ENCODE measurements at places on chromosomes 7 and 10.

DNA sequence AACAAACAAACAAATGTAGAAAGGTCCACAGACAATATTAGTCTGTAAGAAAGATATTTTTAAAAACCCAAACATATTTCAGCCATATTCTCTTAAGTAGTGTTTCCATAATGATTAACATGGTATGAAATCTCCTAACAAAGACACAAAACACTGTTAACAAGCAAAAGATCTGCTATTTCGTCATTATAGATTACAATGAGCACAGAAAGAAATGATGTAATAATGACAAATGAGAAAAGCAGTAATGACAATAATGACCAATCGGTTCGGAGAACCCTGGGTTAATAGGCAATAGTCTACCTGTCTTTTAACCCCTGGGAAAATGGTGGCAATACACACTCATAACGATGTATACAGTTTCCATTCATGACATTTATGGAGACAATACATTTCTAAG lies 39.5 kb upstream of the NCAPG2 start:
- no peak for DNase-seq

DNA sequence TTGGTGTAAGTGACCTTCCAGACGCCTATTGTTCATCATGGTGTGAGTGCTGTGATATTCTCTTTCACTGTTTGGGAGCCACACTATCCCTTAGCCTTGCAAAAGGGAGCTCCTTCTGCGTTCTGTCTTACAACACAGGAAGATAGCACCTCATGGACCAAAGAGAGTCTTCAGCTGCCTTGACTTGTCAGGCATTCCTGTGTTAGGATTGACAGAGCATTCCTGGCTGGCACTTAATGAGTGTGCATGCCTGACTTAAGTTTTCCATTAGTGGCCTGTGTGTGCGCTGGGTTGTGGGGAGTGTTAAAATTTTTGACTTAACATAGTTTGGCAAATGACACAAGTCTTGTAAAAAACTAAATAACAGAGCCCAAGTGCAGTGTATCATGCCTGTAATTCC lies 21.9 kb upstream of the MSRB2 start:
- no peak for DNase-seq

GRCh38 chr10:101355072-101355706 lies 1.2 kb downstream of the BTRC start:
- no peak for DNase-seq

- DNase-seq: no peak
Observed at GRCh38 chr10:77319557-77319956, 318.1 kb downstream of the KCNMA1 start.

DNA sequence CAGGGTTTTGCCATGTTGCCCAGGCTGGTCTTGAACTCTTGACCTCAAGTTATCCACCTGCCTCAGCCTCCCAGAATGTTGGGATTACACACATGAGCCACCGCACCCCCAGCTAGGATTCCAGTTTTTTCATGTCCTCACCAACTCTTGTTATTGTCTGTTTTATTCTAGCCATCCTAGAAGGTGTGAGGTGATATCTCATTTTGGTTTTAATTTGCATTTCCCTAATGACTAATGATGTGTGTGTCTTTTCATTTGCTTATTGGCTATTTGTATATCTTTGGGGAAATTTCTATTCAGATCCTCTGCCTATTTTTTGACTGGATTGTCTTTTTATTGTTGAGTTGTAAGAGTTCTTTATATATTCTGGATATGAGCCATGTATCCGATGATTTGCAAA lies 59.2 kb upstream of the ZMIZ2 start:
- DNase-seq: no peak

- DNase-seq: no peak
Observed at GRCh38 chr7:130277763-130278643, 11.3 kb downstream of the CPA2 start.

DNA sequence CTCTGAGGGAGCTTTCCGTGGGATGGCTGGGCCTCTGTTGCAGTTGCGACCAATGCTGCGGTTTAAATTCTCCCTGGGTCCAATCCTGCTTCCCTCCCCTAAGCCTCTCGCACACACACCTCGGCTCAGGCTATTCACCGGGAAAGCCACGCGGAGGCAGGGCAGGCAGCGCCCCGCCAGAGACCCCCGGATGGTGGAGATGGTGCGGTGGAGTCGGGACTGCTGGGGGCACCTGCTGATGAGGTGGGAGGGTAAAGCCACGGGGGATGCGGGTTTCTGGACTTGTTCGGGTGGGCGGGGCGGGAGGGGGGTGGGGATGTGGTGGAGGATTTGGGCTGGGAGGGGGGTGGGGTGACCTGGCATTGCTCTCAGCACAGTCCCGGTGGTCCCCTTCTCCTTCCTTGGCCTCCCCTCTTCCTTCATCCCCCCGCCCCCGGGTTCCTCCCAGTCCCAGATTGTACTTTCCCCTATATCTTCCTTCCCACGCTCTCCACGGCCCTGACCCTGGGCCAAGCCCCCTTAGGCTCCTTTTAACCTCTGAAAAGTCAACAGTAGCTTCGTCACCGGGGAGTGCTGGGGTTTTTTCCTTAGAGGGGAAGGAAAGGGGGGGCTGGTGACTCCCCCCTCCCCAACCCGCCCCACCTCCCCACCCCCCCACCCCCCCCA lies 16.4 kb downstream of the UNCX start:
- no peak for DNase-seq

GRCh38 chr10:75435291-75435690 lies 3.9 kb downstream of the LRMDA start:
- DNase-seq: no peak

GRCh38 chr10:47121336-47121735 lies 178.7 kb upstream of the GDF10 start:
- no peak for DNase-seq

DNA sequence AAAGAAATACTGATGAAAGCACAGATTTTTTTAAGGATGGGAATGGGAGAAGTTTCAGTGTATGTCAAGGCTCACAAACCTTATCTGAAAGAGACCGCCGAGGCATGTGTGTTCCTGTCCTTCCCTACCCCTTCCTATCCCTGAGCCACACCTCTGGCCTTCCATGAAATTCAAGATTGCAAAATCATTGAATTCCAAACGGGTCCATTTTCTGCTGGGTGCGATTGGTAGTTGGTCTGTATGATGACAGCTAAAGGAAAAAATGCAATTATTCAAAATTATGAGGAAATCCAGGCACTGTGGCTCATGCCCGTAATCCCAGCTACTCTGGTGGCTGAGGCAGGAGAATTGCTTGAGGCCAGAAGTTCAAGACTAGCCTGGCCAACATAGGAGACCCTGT lies 170.1 kb downstream of the ARHGAP12 start:
- no peak for DNase-seq

GRCh38 chr7:13197501-13197900 lies 510.1 kb downstream of the ARL4A start:
- DNase-seq: no peak

- DNase-seq: no peak
Observed at GRCh38 chr10:94353336-94353735, 9.4 kb downstream of the NOC3L start.

- no peak for DNase-seq
Observed at GRCh38 chr7:96973986-96974385, 31.4 kb upstream of the DLX6 start.

- DNase-seq: no peak
Observed at GRCh38 chr10:97096261-97097083, 89.3 kb downstream of the SLIT1 start.

DNA sequence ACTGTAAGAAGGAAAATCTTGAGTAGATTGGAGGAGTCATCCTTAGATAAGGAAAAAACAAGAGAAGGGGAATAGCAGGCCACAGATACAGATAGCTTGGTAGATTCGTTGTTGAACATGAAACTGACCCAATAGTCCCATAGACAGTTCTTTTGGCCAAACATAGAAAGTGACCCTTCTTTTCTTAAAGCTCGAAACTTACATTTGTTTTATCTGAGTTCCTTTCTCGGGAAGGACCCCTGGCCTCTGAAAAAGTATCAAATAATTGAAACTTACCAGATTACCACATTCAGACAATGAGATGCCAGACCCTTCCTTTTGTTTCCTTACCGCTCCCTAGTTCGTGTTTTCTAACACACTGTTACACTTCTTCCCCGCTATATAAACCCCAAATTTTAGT lies 72.9 kb downstream of the ZFAND4 start:
- DNase-seq: no peak

- no peak for DNase-seq
Observed at GRCh38 chr10:50636618-50637579, 13.1 kb upstream of the SGMS1 start.

GRCh38 chr7:91266067-91266688 lies 1.9 kb downstream of the FZD1 start:
- no peak for DNase-seq

DNA sequence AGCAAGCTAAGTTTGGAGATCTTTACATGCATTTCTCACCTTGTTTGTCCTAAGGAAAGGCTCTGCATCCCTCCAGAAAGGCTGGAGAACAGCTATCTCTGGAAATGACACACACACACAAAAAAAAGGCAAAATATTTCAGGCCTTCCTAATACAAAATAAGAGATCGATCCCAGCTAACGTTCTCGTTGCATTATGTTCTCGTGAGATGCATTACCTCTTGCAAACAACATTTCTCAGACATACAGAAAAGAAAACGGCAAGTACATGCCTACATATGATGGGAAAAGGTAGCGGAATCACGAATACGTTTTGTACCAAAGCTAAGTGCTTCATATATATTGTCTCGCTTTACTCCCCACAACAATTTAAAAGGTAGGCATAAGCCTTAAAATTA lies 488 bp downstream of the MTERF1 start:
- no peak for DNase-seq

DNA sequence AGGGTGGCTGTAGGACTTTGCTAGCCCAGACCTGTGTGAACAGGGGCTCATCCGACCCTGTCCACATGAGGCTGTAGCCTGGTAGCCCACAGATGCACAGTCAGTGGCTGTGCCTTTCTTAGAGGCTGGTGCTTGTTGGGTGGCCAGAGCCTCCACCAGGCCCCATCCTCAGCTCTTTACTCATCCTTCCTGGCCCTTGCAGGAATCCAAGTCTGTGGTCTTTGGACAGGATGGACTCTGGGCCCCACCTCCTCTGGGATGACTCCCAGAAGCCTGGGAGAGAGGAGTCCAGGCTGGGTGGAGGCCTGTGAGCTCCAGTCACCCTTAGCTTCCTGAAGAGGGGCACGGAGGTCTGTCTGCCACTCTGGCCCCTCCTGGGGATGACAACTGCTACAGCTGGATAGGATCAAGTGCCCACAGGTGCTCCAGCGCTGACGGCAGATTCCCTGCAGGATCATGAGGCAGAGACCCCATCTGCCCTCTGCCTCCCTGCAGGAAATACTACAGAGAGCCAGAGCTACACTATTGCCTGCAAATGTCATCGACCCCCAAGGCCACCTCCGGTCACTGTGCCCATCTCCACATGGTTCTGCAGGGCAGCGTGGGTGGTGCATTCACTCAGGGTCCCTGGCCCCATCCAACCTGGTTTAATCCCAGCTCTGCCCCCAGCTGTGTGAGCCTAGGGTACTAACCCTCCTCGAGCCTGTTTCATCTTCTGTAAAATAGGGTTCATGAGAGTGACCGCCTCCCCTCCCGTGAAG lies 114.5 kb downstream of the PTPN20 start:
- no peak for DNase-seq

- no peak for DNase-seq
Observed at GRCh38 chr10:31574577-31574976, 255.6 kb downstream of the ZEB1 start.

- DNase-seq: no peak
Observed at GRCh38 chr7:107879400-107880035, 11.5 kb upstream of the DLD start.

- DNase-seq: no peak
Observed at GRCh38 chr7:19464751-19465150, 244.1 kb downstream of the POLR1F start.

- DNase-seq: no peak
Observed at GRCh38 chr7:126303926-126304325, 948.8 kb downstream of the GRM8 start.

DNA sequence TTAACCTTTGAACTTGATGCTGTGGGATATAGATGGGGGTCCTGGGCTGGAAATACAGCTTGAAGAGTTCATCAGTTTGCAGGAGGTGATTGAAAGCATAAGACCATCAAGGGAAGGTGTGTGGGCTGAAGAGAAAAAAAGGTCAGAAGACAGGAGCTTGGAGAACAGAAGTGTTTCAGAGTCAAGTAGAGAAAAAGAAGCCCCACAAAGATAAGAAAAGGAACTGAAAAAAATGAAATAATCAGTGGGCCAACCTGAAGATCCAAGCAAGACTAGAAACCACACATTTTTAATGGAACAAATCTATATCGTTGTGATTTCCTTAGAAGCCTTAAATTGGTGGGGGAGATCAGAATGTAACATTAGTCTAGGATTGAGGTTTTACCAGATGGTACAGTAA lies 22.5 kb downstream of the ZEB1 start:
- no peak for DNase-seq

- no peak for DNase-seq
Observed at GRCh38 chr7:94348142-94348541, 46.6 kb upstream of the COL1A2 start.

DNA sequence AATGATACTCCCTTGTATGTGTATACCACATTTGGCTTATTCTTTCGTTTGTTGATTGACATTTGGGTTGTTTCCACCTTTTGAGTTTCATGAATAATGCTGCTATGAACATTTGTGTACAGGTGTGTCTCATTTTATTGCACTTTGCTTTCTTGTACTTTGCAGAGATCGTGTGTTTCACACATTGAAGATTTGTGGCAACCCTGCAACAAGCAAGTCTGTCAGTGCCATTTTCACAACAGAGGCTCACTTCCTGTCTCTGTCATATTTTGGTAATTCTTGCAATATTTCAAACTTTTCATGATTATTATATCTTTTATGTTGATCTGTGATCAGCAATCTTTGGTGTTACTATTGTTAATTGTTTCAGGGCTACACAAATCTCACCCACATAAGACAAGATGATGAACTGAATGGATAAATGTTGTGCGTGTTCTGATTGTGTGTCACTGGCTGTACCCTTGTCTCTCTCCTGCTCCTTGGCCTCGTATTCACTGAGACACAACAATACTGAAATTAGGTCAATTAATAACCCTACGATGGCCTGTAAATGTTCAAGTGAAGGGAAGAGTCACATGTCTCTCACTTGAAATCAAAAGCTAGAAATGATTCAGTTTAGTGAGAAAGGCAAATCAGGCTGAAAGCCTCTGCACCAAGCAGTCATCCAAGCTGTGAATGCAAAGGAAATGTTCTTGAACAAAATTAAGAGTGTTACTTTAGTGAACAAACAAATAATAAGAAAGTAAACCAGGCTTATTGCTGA lies 133.6 kb upstream of the JCAD start:
- DNase-seq: no peak

- no peak for DNase-seq
Observed at GRCh38 chr10:12819656-12820055, 181.9 kb downstream of the CCDC3 start.

All from stimulated activated CD4-positive, alpha-beta T cell treated with anti-CD3 and anti-CD28 coated beads, Interleukin-2, amount 100 ng/mL, for 48 hours (primary cell).